CD4-positive, CD25-positive, alpha-beta regulatory T cell (primary cell): ENCODE measurements at places on chromosomes 12 and 14. TPM values are rescaled to one million over a fixed set of nuclear protein-coding genes. Genes with fewer than 3 reads are reported as not detected.

The TMPO gene
- 65.7 TPM for polyA plus RNA-seq

The AMN1 gene
- polyA plus RNA-seq: 11.2 TPM

The ASIC1 gene
- polyA plus RNA-seq: 0.49 TPM

The TAS2R20 gene
- polyA plus RNA-seq: not detected

The PPP4R4 gene
- not detected for polyA plus RNA-seq

The BCDIN3D gene
- 8.8 TPM for polyA plus RNA-seq

The ITGA7 gene
- not detected for polyA plus RNA-seq

The KRT73 gene
- not detected for polyA plus RNA-seq

The NGB gene
- not detected for polyA plus RNA-seq

GRCh38 chr12:109589691-109590245 lies 16.2 kb downstream of the MVK start:
- no peak for DNase-seq

DNA sequence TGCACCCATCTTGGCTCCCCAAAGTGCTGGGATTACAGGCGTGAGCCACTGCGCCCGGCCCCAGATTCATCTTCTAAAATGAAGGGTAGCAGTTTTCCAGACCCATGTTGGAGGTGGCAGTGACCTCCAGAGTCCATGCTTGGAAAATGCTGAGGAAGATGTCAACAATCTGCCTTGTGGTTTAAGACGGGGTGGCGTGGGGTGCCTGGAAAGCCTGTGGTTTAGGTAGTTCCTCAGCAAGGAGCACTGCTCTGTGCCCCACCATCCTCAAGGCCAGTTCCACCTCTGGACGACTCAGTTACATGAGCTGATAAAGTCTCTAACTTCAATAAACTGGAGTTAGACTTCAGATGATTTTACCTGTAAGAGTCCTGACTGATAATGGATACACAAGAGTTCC lies 48.6 kb downstream of the DRAM1 start:
- DNase-seq: no peak

GRCh38 chr14:59228421-59228820 lies 40.0 kb downstream of the DAAM1 start:
- DNase-seq: no peak

DNA sequence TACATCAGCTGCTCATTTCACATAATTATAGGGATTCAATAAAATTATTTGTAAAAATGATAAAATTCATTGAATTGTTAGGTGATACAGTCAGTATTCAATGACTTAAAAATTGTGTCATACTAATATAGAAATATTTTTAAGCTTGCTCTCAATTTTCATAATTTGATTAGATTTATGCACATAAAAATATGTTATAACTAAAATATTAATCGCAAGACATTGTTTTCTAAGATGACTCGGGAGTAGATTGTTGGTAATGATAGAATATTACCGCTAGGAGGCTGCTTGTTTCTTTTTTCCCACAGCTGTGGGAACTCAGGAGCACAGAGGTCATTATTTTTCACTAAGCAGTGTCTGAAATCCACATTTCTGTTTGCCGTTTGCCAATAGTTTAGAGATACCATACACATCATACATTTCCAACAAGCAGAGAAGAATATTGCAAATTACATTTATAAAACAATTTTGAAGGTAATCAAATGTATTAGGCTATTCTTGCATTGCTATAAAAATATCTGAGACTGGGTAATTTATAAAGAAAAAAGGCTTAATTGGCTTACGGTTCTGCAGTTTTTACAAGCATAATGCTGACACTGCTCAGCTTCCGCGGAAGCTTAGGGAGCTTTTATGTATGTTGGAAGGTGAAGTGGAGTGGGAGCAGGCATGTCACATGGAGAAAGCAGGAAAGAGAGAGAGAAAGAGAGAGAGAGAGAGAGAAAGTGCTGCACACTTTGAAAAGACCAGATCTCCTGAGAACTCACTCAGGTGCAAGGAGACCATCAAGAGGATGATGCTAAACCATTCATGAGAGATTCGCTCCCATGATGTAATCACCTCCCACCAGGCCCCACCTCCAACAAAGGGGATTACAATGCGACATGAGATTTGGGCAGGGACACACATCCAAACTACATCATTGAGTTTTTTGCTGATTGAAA lies 9.2 kb downstream of the CD69 start:
- peak; percentile 32 for DNase-seq

DNA sequence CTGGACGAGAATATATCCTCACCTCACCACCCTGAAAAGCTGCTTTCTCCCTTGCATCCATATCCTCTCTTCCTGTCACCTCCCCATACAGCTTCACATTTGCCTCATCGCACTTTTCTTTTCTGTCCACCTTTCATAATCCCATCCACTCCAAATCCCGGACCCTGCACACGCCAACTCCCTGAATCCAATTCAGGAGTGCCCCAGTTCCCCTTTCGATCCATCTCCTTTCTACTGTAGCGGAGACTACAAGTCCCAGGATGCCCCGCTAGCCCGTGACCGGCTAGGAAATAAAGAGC lies 2.5 kb downstream of the TMEM253 start:
- no peak for DNase-seq

DNA sequence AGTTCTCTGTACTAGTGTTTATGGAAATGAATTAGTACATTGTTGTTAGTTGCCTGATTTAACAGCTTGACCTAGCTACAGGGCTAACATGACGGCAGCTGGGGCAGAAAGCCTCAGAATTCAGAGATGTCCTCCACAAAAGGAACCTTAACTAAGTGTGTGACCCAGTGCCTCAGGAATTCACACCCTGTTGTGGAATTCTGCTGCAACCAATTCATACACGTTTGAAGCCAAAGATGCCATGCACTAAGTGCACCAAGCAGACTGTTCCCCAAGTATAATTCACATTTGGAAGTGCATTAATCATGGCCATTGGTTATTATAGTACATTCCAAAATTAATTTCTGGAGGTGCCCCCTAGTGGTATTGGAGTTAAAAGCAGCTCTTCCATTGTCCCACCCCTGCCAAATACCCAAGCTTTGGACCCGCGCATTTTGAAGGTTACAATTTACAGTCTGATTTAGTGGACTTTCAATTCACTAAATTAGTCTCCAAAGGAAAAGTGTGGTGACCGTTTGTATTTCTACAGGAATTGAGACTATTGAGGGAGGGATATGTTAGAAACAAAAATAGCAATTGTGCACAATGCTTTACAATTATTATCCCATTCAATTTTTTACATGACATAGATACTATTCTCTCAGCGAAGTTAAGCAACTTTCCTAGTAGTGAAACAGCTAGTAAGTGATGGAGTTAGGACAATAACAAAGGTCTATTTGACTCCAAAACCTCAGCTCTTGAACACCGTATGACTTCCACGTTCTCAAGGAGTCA lies 85.9 kb downstream of the PAX9 start:
- no peak for DNase-seq

DNA sequence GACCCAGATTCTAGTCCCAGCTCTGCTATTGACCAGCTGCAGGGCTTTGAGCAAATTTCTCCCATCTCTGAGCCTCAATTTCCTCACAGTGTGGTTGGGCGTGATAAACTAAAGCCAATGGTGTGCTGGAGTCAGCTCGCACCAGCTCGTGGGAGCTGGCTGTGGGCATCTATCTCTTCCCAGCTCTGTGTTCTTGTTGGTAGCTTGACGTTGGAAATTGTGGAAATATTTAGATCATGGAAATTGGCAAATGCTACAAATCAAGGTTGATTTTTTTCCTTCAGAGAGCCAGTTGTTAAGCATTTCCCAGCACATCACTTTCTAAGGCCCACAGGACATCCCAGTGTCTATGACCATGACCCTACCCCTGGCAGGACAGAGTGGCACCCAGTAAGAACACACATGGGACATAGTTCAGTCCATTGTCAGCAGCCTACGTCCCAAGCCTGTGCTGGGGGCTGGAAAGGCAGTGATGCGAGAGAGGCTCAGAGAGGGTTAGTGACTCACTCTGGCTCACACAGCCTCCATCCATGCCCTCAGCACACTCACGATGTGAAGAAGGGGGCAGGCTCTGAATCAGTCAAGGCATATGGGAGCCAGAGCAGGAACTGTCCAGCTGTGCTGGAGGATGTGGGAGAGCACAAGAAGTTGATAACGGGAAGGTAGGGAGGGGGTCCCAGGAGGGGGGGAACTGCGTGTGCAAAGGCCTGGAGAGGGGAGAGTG lies 77.6 kb downstream of the LGMN start:
- no peak for DNase-seq

- DNase-seq: no peak
Observed at GRCh38 chr14:35965400-35965799, 139.3 kb downstream of the BRMS1L start.

- DNase-seq: no peak
Observed at GRCh38 chr12:41325336-41325735, 137.2 kb downstream of the PDZRN4 start.

- DNase-seq: no peak
Observed at GRCh38 chr12:6818222-6818621, 3.4 kb upstream of the GPR162 start.

DNA sequence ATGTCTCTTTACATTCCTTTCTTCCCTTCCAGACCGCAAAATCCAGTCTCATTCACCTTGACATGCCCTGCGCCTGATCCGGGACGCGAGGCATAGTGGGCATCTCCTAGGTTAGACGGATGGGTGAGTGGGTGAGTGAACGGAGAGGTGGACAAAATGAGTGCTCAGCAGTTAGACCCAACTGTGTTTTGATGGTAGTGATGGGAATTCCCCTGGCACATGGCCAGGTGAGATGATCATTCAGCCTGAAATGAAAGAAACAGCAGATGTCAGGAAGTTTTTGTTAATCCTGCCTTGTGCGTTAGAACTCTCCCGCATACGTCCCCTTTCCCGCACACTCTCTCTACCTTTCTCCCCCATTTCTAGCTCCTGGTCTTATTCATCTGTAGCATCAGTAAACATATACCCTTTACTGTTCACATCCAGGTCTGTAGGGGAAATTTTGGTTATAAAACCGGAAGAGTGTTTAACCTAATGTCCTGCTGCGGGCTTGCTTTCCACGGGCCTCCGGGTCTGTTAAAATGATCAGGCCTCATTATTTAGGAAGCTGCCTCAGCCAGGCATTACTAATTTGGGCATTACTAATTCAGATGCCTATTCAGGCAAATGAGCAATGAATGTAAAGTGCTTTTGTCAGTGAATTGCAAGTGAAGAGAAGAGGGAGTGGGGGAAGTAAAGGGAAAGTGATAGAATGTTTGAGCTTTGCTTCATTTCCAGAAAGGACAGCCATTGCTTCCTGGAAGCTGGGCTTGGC lies 172.8 kb downstream of the ETV6 start:
- peak; percentile 16 for DNase-seq

- DNase-seq: no peak
Observed at GRCh38 chr12:131920902-131921840, 7.9 kb upstream of the PUS1 start.

DNA sequence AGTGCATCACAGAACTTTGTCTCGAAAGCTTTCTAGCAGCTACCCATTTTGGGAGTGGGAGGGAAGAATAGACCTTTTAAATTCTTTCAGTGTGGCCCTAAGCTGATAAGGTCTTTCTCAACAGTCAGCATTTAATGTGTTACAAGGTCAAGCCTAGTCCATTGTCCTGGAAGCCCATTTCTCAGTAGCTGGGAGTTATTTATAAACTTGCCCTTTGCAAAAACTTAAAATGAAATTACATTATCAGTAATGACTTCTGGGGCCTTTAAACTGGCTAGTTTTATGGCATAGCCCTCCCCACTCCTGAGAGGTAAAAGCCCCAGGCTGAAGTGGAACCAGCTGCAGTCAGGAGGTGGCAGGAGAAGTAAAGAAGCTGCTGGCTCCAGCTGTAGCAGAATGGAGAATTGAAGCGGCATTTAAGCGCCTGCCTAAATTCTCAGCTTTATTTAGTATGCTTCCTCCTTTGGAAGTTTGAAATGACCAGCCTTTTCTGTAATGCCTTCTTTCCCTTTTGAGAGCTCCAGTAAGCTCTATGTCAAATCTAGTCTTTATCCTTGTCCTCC lies 12.4 kb downstream of the COPZ1 start:
- no peak for DNase-seq

DNA sequence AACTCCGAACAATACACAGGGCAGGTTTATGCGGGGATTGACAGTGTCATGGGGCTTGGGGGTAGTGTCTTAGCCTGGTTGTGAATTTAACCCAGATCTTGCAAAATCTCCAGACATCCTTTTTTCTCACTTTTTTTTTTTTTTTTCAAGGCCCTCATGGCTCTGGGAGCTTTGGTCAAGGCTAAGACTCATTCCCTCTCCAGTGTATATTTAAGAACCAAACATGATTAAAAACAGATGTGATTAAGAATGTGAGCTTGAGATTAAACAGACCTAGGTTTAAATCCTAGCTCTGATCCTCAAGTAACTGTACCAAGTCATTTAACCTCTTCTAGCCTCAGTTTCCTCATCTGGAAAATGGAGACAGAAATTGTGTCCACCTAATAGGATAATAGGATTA lies 151.7 kb upstream of the FUT8 start:
- DNase-seq: no peak

DNA sequence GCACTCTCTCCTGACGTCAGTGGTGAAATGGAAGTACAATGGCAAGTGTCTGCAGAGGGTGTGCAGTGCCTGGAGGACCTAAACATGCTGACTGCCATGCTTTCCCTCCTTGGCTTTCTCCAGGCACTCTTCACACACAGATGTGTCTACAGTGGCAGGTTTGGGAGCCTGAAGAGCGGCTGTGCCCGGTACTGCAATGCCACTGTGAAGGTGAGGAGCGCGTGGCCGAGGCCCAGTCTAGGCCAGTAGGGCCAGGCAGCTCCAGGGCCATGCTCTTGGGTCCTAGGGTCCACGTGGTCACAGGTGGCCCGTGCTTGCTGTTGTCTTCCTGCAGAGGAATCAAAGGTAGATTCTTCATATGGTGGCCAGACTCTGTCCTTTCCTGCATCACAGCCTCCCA lies 81.4 kb downstream of the STAB2 start:
- no peak for DNase-seq

- no peak for DNase-seq
Observed at GRCh38 chr12:115421796-115422709, 738.1 kb upstream of the TBX3 start.

GRCh38 chr12:122944605-122945592 lies 21.4 kb downstream of the ABCB9 start:
- no peak for DNase-seq

DNA sequence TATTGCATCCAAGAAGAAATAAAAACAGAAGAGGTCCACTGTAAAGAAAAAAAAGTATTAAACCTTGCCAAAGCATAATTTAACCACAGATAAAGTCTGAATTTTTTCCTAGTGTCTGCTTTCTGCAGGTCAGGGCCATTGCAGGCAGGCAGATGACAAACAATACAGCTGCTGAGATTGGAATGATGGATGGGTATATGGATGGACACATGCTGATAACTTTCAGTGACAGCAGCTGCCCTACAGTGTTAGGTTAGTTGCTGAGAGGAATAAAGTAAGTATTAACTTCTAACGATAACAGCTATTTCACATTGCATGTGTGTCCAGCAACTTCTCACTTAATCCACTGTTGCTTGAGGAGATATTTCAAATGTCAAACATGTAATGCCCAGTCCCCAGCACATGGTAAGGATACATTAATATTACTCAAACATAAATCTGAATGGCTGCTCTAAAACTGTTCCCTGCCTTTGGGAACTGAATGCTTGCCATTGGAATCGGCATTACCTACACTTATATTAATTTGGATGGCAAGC lies 515.3 kb downstream of the RMST start:
- DNase-seq: no peak

GRCh38 chr12:30858471-30858870 lies 68.1 kb upstream of the TSPAN11 start:
- no peak for DNase-seq
